NCI-H146 (cell line): ENCODE measurements at places on chromosomes 16 and 17.

DNA sequence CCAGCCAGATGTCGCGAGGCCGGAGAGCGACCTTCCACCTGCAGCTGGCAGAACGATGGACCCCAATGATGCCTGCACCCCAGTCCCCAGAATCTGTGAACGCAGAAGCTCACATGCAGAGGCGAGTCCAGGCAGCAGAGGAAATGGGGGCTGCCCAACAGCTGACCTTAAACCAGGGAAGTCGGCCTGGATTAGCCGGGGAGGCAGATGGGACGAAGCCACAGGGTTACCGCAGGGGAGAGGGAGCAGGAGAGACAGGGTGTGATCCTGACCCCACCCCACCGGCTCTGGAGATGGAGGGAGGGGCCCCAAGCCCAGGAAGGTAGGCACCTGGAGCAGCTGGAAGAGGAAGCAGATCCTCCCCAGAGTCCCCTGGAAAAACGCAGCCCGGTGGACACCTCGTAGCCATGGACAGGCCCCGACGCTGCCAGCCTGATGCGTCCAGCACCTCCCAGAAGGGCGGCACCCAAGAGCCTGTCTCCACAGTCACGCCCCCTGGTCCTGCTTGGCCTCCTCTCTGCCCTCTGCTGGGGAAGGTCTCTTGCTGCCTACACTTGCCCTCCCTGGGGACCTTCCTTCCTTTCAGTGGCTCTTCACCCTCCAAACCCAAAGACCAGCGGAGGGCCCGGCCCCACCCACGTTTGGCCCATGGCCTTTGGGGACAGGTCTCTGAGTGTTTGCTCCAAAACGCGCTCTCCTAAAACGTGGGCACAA, 37.3 kb downstream of the PIEZO1 start:
- DNase-seq = peak; percentile 75

DNA sequence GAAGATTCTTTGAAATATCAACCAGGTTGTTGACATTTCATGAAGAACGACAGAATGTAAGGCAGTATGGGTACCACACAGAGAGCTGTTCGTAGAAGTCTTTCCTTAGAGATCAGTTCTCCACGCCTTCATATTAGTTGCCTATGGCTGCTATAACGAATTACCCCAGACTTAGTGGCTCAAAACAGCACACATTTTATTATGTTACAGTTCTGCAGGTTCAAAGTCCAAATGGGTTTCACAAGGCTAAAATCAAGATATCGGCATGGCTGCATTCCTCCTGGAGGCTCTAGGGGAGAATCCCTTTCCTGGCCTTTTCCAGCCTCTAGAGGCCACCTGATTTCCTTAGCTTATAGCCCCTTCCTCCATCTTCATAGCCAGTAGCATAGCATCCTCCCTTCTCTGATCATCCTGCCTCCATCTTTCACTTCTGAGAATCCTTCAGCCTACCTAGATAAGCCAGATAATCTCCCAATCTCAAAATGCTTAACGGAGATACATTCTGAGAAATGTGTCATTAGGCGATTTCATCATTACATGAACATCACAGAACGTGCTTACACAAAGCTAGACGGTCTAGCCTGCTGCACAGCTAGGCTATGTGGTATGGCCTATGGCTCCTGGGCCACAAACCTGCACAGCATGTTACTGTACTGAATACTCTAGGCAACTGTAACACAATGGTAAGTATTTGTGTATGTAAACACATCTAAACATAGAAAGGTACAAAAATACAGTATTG, 26.0 kb downstream of the ERCC4 start:
- no peak for DNase-seq

GRCh38 chr16:35186045-35186759, 1726.8 kb downstream of the TP53TG3F start:
- DNase-seq = no peak

GRCh38 chr17:56739776-56740175, 93.9 kb downstream of the C17orf67 start:
- DNase-seq = no peak

DNA sequence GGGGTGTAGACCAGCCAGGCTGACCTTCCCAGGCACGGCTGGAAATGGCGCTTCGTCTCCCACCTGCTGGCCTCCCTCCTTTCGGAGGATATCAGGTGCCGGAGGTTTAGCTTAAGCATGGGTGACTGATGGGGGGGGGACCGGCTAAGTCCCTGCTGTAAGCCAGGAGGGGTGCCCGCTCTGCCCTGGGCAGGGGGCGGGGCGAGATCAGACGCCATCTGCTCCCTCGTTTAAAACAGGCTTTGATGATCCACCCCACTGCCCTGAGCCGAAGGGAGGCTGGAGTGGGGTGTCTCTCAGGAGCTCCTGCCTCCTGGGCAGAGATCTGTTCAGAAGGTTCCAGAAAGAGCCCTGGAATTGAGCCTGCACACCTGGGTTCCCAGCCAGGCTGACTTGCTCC, 26.0 kb downstream of the C16orf74 start:
- DNase-seq = no peak

GRCh38 chr17:46773221-46773605, 45.3 kb downstream of the WNT3 start:
- peak; percentile 17 for DNase-seq
